ENCODE measurements at places on chromosomes 5 and 9.

DNA sequence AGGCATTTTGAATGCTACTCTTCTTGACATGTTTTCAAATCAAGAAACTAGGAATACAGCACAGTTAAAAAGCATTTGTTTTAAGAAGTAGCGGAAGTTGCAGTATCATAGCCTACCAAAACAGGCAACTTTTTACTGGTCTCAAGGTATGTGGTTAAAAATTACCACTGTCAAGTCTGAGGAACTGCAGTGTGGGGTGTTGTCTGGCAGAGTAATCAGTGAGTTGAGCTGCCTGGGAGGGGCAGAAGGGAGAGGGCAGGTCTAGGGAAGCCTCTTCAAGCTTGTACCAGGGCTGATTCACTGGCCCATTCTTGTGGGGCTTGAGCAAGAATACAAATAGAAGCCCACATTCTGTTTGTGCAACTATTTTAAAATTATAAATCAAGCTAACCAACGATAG, 42.4 kb upstream of the SV2C start:
- no peak for DNase-seq

GRCh38 chr9:16985559-16986348, 115.3 kb upstream of the BNC2 start:
- no peak for DNase-seq

GRCh38 chr5:10695055-10695649, 65.9 kb downstream of the DAP start:
- DNase-seq: peak; percentile 13

- DNase-seq: no peak
Measured at GRCh38 chr5:5666369-5666768, 243.9 kb downstream of the ICE1 start.

DNA sequence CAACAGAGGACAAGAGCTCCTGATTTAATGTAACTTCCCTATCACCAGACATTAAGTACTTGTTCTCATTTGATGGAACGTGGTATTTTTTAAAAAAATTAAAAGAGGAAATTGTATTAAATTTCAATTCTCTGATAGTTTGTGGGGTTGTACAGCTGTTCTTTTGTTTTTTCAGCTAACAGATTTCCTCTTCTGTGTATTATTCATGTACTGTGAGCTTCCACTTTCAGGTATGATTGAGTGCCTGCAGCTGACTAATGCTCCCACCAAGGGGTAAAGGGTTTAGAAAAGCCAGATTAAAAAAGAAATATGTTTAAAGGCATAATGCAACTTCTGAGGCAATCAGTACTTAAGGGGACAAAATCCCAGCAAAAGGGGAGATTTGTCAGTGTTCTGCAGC, 117.7 kb upstream of the ACTBL2 start:
- no peak for DNase-seq

- DNase-seq: peak; percentile 64
Measured at GRCh38 chr9:12884736-12885395, 110.0 kb downstream of the LURAP1L start.

DNA sequence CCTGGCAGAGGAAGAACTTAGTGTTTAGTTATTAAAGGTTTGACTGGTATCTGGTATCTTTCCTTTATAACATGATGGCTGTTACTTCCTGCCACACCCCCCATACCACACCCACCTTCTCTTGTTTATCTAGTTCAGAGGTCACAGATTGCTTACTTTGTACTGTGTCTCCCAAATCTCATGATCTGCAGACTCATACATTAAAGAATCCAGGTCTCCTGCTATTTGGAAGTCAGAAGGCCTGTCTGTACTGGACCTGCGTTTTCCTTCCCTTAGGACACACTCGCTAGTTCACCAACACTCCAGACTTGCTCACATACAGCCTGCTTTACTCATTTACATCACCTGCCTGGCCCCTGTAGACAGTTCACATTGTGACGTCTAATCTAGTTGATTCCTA, 39.3 kb downstream of the NUDT12 start:
- no peak for DNase-seq

- no peak for DNase-seq
Measured at GRCh38 chr5:142769251-142769792, 855 bp upstream of the ARHGAP26 start.

DNA sequence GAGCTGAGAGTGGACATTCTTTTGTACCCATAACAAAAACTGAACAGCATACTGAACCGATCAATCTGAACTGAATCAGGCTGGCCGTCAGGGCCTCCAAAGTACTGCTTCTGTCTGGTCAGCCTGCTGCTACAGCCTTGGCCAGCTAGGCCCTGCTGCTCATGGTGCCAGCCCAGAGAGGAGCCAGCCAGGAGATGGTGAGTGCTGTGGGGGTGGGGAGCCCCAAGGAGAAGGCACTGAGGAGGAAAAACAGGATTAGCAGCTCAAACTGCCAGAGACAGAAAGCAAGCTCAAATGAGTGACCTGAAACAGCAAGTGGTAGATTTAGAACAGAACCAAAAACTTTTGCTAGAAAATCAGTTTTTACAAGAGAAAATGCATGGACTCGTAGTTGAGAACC, 23.9 kb downstream of the SRP19 start:
- DNase-seq: no peak

GRCh38 chr5:9545992-9546851, at the start of gene SEMA5A:
TSS of gene SEMA5A (minus strand) at chr5:9546075. CDS start at chr5:9379946, 166,129 bp downstream.
- no peak for DNase-seq

- DNase-seq: no peak
Measured at GRCh38 chr5:122237906-122238305, 74.1 kb upstream of the SNCAIP start.

GRCh38 chr5:98066910-98067309, 706.6 kb upstream of the RGMB start:
- DNase-seq: no peak

- peak; percentile 44 for DNase-seq
Measured at GRCh38 chr5:131209506-131210150, 38.9 kb downstream of the LYRM7 start.

GRCh38 chr5:56607074-56607473, 208.3 kb upstream of the MAP3K1 start:
- DNase-seq: no peak

DNA sequence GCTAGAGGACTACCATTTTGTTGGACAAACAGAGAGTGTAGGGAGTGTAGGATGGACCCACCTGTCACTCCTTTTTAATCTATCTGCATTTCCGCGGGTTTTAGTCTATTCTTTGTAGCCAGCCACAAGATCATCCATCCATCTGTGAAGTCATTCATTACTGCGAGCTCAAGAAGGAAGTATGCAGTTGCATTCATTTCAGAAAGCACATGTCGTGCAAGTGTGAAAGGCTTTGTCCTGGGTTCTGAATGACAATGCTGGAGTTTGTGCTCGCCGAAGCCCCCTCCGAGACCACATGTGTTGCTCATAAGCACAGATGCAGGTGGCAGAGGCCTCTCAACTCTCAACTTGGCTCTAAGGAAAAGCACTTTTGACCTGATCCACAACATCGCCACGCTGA, 70.3 kb upstream of the BASP1 start:
- no peak for DNase-seq

GRCh38 chr5:131384173-131384572, 120.3 kb downstream of the CDC42SE2 start:
- DNase-seq: no peak

DNA sequence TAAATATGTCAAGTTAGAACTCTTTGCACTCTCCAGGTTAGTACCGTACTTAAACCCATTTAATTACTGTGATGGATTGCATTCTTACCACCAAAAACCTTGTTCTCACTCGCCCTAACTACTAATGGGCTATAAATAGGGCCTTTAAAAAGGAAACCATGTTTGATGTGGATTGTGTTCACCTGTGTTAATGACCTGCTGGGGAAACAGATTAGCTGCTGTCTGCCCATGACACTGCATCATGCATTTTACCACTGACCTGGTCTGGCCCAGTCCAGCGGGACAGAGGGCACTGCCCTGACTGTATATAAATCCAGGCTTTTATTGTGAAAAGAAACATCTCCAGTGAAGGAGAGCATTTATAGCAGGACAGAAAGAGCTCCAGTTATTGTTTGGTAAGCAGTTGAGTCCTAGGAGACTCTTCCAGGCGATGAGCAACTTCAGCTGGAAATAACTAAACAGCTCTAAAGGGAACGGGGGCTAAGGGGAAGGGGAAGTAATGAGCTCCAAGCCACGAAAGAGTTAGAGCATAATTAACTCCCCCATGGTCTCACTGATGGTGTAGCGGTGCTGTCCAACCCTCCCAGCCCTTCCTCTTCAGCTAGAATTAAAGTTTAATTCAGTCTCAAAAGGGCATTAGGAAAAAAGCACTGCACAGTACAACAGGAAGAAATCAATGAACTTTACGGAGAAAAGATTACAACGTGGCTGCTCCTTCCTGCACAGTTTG, 303.1 kb downstream of the ENC1 start:
- no peak for DNase-seq

GRCh38 chr9:131382850-131383729, 10.8 kb upstream of the PRRC2B start:
- peak; percentile 82 for DNase-seq

DNA sequence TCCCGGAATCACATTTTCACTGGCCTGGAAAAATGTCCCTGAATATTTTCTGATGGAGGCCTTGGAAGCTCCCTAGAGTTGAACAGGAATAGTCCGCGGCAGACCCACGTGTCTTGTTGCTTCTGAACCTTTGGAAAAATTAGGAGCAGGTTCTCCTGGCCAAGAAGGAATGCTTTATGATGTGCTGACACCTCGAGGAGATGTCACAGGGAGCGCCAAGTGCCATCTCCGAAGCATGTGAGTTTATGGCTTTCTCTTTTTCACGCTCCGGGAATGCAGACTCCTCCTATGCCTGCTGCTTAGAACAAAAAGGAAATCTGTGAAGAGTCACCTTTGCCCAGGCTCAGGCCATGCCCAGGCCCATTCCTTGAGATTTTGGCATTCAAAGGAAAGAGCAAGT, 84.6 kb downstream of the BOD1 start:
- no peak for DNase-seq

- DNase-seq: no peak
Measured at GRCh38 chr5:134374232-134374631, 2.9 kb downstream of the UBE2B start.

DNA sequence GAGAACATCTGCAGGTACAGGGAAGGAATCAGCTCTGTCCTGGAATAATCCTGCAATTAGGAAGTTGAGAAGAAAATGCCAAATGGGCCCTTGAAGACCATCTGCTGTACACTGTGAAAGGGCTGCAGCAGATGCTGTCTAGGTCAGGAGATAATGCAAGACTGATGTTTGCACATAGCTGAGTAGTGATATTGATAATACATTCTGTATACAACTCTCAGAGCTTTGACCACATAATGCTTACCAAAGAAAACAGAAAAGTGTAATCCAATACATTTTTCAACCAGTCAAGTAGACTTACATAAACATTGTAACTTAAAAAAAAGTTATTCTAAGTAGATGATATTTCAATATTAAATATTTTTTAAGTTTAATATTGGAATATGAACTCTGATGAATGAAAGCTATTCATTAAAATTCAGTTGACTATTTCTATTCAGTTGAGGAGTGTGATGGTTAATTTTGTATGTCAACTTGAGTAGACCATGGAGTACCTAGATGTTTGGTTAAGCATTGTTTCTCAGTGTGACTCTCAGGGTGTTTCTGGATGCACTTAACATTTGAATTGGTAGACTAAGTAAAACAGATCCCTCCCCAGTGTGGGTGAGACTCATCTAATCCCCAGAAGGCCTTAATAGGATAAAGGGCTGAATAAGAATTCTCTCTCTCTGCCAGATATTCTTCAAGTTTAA, 380.1 kb upstream of the PRR16 start:
- peak; percentile 83 for DNase-seq

DNA sequence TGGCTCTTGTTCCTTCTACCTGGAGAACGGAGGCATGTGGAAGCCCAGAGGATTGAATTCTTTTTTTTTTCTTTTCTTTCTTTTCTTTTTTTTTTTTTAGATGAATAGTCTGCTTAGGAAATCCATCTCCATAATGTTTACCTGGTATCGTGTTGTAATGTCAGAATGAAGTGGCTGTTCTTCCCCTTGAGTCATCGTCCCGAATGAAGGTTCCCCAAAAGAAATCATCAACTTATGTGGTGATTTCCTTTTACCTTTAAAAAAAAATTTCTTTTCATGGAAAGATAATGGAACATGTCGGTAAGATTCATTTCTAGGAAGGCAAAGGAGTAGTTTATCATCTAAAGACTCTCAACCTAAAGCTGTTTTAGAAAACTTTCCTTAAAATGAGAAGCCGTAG, 59.7 kb downstream of the DOCK8 start:
- no peak for DNase-seq

DNA sequence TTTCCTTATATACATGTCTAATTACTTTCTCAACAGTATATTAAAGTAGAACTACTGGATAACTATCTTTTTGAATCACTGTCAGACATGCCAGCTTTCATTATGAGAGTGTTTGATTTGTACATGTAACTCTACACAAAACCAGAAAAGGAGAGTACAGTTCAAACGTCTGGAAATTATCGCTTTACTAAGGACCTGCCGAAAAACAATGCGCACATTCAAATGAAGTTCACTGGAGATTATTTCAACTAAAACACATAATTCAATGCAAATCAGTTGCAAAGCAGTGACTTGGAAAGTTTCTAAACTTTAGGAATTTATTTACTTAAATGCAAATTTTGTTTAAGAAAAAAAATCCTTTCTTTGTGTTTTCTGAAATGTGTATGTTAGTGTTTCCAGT, 942.5 kb downstream of the EFNA5 start:
- DNase-seq: no peak

- DNase-seq: no peak
Measured at GRCh38 chr9:96383165-96383942, at the start of gene SLC35D2. TSS of gene SLC35D2 (minus strand) at chr9:96383711. CDS start at chr9:96383634, 77 bp downstream.

- no peak for DNase-seq
Measured at GRCh38 chr5:119919279-119919678, 289.9 kb downstream of the FAM170A start.

GRCh38 chr9:36873247-36873875, 160.7 kb downstream of the PAX5 start:
- DNase-seq: no peak

DNA sequence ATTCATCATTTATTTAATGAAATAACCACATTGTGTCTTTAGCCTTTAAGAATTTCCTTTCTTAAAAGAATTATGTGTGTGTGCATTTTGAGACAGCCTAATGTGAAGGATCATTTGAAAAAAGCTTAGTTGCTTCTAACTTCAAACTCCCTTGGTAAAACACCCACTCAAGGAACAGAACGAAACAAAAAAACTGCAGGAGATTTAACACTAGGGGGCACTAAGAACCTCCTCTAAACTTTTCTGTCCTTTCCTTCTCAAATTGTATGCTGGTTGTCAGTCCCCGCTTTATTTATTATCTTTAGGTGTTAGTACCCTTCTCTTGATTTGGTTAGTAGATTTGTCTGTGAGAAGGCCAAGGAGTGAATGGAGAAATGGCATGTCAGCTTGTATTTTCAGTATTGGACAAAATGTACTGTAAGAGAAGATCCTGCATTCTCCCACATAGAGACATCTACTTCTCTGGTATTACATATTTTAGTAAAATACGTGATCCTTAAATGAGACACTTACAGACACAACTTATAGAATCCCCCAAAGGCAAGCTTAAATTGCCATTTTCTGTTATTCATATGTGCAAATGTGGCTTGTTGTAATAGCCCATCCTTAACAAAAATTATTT, 229.7 kb downstream of the MRPS30 start:
- no peak for DNase-seq

DNA sequence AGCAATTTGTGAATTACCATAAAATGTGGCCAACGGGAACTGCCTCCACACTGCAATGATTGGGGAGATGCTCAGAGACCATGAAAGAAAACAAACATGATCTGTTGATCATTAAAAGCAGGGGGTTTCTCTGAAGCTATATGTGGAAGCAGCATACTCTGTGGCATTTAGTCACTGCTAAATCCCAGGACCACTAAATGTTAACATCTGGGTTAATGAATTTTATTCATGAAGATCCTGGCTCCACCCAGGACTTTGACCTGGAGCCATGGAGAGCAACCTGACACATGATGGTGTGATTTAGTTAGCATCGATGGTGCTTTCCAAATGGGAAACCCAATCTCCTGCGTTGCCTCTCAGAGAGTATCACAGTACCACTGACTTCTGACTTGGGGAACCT, 497.8 kb downstream of the AGTPBP1 start:
- DNase-seq: no peak

Measured in DMS 273 treated with DMSO at 0.1 percent for 48 hours (cell line).